ENCODE measurements at places on chromosomes 12 and 14. TPM values are rescaled to one million over a fixed set of nuclear protein-coding genes. Genes with fewer than 3 reads are reported as not detected.

- peak; percentile 57 for DNase-seq
Measured at GRCh38 chr14:54881235-54881760, 21.3 kb downstream of the GCH1 start.

DNA sequence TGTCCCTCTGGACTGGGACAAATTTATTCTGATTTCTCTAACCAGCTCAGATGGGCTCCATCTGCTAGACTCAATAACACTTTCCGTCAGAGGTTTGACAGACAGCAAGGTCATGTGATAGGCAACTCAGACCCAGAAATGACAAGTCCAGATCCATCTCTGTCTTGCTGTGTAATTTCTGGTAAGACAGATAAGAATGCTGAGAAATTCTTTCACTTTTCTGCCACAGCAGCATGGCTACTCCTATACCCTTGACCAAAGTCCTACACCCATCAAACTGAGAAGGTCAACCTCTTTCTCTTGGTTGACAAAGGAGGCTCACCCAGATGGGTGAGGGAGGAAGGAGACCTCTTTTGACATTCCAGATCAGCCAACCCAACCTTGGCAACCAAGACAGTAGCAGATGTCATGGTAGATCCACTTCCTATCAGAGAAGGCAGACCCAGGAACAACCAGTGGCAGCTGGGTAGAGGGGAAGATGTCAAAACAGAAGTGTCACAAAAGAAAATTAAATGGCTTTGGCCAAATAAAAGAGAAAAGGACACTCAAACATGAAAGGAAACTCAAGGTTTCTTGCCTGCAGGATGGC is 36.9 kb upstream of the PRKAB1 start:
- no peak for DNase-seq

GRCh38 chr14:104237651-104238423 is 99.5 kb downstream of the KIF26A start:
- DNase-seq: no peak

DNA sequence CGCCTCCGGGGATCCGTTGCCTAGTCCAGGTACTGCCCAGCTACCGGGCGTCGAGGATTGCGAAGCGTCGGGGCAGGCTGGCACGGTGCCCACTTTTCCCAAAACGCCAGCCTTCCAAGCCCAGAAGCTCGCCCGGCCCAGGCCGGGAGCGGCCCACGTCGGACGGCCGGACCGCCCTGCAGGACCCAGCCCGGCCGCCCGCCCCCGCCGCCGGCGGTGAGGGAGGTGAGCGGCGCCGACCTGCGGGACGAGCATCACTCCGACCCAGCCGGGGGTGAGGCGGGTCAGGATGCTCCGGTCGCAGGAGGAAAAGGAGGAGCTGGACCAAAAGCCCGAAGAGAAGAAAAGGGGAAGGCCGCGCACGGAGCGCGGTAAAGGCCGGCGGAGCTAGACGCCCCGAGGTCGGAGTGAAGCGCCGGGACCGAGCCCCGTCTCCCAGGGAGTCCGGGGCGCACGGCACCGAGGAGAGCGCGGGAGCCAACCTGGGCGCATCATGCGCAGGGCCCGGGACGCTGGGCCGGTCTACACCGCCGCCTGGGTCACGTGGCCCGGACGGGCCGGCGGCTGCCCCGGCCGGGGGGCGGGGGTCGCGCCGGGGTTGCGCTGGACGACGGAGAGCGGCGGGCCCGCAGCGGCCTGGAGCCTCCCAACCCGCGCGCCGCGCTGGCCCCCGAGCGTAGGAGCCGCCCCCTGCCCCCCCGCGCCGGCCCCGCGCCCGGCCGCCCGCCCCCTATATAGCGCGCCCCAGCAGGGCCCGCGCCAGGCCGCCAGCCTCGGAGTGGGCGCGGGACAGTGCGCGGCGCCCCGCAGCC is at the start of gene AQP5:
Gene AQP5, plus strand, starts transcription at position 762 of the 812 bp plus-strand sequence. CDS start 146 bp downstream, outside the sequence.
- no peak for DNase-seq

DNA sequence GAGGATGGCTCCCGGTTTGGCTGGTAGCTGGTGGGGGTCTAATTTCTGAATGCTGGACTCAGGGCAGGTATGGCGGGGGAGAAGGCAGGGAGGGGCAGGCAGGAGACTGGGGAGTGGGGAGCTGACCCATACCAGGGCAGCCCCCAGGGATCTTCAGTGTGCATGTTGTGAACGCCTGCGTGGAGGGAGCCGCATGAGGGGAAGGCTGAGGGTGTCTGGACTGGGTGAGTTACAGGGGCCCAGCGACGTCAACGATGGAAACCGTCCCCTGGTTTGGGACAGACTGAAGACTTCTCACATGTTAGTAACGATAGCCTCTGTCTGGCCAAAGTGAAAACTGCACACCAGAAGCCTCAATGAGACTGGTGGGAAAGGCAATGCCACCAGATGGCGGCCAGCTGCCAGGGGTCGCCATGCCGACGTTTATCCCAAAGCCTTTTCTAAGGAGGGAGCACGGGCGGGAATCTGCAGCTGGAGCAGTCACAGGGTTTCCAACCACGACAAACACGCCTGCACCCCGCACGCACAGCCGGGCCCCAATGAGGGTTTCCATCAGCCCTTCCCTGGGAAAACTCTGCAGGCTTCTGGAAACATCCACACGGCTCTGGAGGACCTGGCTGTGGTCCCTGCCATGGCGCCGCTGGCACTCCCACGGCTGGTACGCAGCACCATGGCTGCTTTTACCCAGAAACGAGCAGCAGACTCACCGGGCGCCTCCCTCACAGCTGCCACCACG is 14.0 kb downstream of the PGAM5 start:
- no peak for DNase-seq

- no peak for DNase-seq
Measured at GRCh38 chr12:6254491-6254890, 54.3 kb downstream of the CD9 start.

- no peak for DNase-seq
Measured at GRCh38 chr12:44428825-44429224, 447.3 kb downstream of the NELL2 start.

DNA sequence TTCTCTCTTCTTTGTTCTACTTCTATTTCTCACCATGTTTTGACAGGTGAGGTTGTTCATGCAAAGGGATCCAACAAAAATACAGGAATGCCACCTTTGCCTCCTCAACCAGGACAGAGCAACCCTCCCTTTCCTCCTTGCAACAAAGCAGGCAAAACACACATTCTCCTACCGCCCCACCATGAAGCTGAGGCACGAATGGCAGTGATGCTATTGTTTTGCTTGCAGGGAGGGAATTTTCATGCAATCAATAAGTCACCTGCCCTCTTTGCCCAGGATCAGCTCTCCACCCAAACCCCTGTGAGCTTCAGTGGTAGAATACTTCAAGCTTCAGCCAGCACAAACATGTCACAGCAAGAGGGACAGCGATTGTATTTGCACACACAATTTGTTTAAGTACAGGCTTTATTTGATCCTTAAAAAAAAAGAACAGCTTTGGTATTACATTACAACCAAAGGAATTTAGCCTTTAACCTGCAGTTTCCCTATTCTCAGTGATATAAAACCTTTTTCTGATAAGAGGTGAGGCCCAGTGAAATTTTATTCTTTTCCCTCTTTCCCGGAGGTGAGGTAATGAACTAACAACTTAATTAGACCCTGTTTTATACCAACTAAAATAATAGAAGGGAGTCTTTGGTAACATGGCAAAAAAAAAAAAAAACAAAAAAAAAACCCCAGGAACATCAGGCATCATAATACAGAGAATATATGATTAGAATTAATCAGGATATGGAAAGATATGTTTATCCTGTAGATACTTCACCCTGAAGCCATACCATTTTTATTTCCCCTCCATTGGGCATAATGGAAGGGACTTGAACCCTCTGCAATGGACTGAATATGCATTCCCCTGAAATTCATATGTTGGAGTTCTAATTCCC is 87.0 kb upstream of the EEA1 start:
- DNase-seq: peak; percentile 21

- DNase-seq: no peak
Measured at GRCh38 chr14:30185832-30186231, 258.2 kb upstream of the PRKD1 start.

- DNase-seq: peak; percentile 62
Measured at GRCh38 chr14:35533357-35534207, at the start of gene INSM2. Gene INSM2, plus strand, starts transcription at chr14:35534164. Its CDS starts 89 bp downstream, at chr14:35534253.

Gene OR4E2
- total RNA-seq: not detected

Gene PPP1R12A
- 53.8 TPM for total RNA-seq

Gene LMO3
- total RNA-seq: under 0.01 TPM

Gene ZNF385A
- 0.65 TPM for total RNA-seq

All from lung microvascular endothelial cell (primary cell).